Activated CD8-positive, alpha-beta memory T cell treated with anti-CD3 and anti-CD28 coated beads for 1 hour (primary cell): ENCODE measurements at places on chromosomes 7 and 10.

DNA sequence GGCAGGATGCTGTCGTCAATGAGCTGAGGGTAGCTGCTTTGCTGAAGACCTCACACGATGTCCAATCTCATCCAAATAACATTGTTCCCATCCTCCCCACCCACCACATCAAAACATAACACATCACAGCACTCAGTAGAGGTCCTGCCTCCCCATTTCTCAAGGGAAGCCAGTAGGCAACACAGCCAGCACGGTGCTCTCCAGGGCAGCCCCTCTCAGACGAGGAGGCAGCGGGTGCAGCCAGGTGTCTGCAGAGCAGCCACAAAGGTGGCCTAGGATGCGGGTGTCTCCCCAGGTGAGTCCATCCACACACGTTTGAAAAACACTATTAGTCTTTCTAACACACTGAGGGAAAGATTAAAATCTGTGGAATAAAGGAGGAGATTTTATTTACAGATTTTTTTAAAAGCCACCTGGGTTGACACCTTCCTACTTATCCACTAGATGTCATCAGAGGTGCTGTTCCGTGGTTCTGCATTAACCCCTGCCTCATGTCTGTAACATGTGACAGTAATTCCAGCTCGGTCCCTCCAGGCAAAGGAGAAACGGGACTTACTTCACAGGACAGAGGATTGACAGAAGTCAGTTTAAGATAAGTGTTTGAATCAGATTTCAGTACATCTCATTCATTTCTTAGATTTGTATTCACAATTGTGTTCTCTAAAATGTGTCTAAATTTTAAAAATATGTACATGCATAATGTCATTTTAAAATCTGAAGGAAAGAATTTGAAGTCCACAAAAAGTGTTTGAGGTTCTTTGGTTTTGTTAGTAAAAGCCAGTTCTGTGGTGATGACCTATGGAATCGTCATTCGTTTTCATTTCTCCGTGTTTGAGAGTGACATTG is 68.0 kb downstream of the LANCL2 start:
- DNase-seq, result no peak

- no peak for DNase-seq
These were observed 626.5 kb downstream of the SDK1 start for GRCh38 chr7:3927446-3928110.

DNA sequence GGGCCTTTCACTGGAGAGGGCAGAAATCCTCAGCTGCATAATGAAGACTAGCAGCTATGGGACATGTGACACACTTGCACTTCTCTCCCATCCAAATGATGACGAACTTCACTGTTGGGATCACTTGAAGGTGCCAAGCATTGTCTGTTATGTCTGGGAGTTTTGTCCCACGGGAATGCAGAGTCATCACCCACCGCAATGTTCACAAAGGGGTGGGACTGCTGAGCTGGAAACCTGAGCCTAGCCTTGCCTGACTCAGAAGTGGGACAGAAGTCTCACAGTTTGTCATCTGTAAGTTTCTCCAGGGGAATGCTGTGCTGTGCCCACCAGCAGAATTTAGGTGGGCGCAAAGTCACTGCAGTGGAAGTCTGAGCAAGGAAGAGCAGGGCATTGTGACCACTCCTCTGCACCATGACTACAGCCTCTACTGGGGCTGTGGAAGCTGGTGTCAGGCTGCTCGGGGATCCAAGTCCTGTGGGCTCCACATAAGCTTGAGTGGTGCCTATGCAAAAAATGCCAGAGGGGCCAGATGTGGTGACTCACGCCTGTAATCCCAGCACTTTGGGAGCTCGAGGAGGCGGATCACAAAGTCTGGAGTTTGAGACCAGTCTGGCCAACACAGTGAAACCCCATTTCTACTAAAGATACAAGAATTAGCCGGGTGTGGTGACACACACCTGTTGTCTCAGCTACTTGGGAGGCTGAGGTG is 472.0 kb upstream of the CNTNAP2 start:
- no peak for DNase-seq

DNA sequence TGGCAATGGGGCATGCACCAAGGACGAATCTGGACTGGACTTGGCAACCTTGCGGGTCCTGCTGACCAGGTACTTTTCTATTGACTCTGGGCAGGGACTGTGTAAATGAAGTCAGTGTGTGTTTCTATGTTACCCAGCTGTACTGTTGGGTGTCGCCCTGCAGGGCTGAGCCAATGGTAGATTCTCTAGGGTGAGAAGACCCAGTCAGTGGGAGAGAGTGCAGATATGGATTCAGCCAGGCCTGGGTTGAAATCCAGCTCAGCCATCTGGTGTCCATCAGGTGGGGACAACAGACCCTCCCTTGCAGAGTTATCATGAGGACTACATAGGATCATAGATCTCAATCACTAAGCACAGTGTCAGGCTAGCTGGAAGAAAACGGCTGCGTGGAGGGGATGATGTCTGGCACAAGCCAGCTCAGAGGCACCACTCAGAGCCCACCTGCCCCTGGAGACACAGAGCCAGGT is 4.9 kb upstream of the PPIF start:
- no peak for DNase-seq

DNA sequence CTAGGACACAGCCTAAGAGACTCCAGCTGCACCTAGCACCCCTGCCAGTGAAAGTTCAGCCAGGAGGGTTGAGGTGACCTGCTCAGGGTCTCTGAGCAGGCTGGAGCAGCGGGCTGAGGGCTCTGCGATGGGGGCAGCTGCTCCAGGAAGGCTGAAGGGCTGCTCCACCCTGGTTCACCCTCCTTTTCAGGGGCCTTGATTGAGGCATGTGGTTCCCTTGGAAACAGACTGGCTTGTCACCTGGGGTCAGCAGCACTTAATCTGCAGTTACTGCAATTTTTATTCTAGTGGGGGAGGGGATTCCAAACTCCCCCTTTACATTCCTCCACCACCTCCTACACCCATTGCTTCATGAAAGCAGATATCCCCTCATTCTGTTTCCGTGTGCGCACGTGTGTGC is 85.3 kb upstream of the UNC5B start:
- DNase-seq, result no peak

GRCh38 chr7:137110535-137110934 is 233.0 kb downstream of the PTN start:
- DNase-seq, result no peak

DNA sequence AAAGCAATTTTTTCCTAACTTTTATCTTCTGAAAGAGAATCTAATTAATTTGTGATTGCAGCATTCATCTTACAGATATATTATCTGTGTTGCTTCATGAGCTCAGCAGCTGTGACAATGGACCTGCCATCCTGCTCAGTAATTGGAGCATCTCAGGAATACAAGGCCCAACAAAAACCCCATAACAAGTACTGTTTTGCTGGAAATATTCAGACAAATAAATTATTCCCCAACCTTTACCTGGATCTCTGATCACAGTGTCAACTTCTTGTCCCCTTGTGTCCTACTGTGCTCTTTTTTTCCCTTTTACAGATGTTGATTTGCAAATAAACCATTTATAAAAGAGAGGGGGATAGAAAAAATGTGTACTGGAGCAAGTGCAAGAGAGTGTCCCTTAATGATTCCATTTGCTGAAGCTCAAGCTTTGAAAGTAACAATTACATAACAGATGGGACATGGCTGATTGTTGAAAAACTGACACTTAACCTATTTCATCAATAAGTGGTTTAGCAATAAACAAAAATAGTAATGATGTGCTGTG is 1063.4 kb upstream of the GHITM start:
- no peak for DNase-seq

DNA sequence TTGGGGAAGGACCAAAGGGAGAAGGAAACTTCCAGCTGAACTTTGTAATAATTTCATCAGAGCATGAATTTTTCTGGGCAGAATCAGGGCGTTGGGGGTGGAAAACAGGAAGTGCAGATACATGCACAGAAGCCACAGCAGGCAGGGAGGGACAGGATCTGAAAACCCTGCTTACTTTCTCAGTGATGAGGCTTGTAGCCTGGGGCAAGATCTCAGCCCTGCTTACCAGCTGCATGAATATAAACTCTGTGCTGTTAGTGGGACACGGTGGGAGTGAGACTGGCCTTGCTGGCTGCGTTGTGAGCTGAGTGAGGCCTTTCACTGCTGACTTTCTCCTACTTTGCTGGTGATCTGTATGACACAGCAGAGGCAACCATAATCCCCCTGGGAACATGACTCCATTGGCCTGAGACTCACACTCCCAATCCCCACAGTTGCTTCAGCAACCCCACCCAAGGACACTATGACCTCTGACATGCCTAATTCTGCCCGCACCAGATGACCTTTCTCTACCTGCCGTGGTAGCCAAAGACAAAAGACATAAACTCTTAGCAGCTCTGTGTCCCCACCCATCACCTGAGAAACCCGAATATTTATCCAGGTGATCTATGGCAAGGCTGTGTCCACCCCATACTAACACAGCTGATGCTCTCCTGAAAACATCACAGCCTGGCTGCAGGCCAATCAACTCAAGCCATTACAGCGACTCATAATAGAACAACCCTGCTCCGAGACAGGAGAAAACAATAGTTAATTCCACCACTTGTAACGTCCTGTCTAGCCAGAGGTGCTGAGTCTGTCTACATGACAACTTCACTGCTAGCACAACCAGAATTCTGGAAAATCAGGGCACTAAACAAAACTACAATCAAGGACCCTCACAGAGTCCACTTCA is 190.7 kb upstream of the CHRM2 start:
- no peak for DNase-seq

GRCh38 chr10:3538656-3539531 is 246.1 kb downstream of the KLF6 start:
- DNase-seq, result no peak

- DNase-seq, result no peak
These were observed 868.0 kb downstream of the KCNMA1 start for GRCh38 chr10:76769582-76769981.

DNA sequence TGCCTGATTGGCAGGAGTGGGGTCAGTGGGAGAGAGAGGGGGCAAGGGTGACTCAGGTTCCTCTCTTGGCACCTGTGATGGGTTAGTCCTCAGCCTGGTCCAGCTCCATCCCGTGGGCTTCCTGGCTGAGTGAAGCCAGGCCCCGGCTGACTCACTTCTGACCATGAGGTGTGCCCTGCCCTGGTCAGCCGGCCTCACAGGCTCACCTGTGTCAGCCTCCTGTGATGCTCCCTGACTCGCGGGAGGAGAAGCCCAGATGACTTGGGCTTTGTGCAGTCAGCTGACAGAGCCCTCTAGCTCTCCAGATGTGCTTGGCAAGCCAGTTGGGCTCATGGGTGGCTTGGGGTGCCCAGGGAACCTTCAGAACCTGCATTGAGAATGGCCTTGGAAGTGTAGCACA is 16.0 kb upstream of the PPIF start:
- no peak for DNase-seq

DNA sequence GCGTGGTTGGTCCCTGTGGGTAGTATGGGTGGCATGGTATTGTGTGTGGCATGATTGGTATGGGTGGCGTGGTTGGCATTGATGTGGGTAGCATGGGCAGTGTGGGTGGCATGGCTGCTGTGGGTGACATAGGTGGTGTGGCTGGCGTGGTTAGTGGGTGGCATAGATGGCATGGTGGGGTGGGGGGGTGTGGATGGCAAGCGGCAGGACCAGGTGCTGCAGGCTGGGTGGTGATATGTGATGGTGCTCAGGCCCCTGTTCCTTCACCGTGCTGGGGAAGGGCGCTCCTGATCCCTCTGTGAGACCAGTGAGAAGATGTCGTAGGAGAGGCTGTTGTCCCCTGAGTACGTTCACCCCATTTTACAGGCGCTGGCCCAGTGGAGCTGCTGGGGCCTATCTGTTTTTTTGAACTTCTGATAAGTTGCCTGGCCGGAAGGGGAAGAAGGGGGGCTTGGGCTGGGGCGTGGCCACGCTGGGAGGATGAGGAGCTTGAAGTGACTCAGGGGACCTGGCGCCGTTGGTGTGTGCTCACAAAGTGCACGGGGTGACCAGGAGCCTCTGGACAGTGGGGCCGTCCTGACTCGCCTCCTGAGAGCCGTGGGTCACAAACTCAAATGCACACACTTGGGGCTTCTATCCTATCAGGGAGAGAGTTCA is 17.5 kb downstream of the INPP5A start:
- DNase-seq, result peak; percentile 42
